Stimulated activated CD4-positive, alpha-beta T cell treated with anti-CD3 and anti-CD28 coated beads, Interleukin-1b, Interleukin-23, amount 100 ng/mL, for 24 hours (primary cell): ENCODE measurements at places on chromosomes 13 and 19.

- no peak for DNase-seq
Measured at GRCh38 chr19:19040417-19040816, 7.0 kb downstream of the ARMC6 start.

DNA sequence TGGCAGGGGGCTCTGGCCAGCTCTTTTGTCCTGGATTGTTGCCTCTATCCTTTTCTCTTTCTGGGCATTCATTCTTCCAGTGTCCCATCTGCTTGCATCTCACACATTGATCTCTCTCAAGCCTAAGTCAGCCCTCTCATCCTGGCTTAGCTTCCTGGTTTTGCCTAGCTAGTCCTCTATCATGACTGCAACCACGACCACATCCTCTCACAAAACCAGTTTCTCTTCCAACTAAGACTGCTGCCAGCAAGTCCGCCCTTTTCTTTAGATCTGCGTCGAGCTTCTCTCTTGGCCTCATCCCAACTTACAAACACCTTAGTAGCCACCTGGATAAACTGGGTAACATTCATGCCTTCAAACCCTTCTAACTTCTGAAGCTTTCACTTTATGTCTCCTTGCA lies 212.2 kb upstream of the HTR2A start:
- no peak for DNase-seq

DNA sequence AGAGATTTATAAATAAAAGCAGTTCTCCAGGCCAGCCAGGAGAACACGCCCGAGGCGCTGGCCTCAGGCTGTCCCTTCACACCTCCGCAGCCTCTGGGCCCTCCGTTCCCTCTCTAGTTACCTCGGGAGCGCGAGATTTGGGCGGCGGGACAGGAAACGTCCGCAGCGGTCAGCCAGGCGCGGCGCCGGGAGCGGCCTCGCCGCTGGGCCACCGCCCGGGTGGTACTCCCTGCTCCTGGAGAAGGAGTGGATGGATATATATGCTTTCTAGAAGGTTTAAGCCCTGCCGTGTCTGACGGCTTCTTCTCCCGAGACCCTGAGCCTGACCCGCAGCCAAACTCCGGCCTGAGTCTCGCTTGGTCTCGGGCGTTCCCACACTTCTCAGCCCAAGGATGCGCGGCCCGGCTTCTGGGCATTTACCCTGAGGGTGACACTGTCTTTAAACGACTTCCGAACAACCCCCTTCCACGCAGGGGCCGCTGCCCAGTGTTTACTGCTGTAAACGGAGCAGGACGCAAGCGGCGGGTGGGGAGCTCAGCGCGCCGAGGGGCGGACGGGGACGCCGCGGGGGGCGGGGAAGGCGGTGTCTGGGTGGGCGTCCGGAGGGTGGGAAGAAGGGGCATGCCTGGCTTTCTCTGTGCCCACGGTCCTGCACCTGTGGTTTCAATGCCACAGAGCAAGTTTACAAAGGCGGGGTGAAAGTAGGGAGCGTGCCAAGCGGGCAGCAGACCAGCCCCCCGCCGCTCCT lies 2.0 kb upstream of the ZIC2 start:
- no peak for DNase-seq

GRCh38 chr19:31312009-31312676 lies 37.1 kb downstream of the TSHZ3 start:
- DNase-seq: no peak

DNA sequence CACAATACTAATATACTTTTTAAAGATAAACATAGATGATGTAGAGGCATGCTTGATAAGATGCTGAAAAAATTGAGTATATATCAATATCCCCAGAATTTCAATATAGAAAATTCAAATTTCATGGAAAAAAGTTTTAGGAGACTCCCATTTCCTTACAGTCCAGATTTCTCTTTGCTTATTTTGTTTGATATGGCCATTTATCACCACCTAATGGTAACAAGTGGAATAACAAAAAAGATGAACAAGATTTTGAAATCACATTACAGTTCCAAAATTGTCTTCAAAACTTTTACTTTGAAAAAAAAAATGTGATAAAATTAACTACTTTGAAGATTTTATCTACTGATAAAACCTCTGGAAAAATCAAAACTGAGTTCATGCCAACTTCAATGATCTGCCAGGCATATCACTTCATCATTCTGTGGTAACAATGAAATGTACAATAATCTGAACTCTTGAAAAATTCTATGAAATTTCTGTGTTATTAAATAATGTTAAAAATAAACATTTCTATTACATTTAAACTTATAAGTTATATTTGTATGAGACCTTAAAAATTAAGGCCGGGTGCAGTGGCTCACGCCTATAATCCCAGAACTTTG lies 17.5 kb downstream of the MIPEP start:
- DNase-seq: no peak

GRCh38 chr13:41064493-41064892 lies 3.2 kb downstream of the WBP4 start:
- no peak for DNase-seq

DNA sequence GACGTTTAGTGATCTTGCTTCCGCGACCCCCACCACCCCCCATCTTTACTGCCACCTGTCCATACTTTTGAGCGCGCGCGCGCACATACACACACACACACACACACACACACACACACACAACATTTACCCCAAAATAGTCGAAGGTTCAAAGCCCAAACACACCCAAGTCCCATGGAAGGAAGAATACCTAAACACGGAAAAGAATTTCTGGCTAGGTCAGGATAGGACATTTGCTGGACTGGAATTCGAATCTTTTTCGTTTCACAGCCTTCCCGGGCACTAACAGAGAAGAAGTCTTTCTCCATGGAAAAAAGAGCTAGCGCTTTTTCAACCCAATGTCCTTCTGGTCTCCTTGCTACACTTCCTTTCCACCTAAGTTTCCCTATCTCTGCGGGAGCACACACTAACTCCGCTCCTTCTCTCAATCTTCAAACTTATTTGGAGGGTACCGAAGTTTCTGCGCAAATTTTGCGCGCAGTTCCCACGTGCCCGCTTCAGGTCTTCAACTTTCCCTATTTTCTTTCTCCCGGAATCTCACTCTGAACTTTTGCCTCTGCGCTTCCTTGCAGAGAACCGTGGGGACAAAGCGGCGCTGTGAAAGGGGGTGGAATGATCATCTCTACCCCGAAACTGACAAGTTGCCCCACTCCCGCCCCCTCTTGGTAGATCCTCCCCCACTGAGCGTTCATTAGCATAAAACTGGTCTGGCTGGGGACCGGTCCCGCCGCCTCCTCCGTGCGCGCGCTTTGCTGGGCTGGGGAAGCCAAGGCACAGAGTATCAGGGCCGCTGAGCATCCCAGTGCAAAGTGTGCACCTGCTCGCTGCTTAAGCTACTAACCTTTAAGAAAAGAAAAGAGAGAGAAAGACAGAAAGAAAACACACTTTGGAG lies 2.7 kb downstream of the DACH1 start:
- no peak for DNase-seq

GRCh38 chr19:3769494-3769893 lies 2.5 kb downstream of the RAX2 start:
- no peak for DNase-seq

GRCh38 chr13:44899967-44900366 lies 89.3 kb downstream of the NUFIP1 start:
- DNase-seq: no peak

DNA sequence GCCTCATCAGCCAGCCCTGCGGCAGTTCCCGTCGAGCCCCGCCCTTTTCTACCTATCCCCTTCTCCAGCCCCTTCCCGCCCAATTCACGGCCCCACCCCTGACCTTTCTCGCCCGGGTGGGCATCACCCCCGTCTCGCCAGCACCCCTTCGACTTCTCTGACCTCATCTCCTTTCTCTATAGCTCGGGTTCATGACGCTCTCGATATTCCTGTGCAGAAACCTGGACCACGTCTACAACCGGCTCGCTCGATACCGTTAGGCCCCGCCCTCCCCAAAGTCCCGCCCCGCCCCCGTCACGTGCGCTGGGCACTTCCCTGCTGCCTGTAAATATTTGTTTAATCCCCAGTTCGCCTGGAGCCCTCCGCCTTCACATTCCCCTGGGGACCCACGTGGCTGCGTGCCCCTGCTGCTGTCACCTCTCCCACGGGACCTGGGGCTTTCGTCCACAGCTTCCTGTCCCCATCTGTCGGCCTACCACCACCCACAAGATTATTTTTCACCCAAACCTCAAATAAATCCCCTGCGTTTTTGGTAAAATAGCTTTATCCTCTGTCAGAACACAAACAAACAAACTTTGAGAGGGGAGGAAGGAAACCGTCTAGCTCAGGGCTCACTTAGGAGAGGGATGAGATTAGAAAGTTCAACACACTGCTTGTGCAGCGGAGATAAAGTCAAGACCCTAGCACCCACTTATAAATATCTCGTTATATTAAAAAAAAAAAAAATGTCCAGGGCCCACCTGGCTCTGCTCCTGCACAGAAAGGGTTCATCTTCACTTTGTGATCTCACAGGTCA lies 5.1 kb downstream of the CD37 start:
- no peak for DNase-seq

DNA sequence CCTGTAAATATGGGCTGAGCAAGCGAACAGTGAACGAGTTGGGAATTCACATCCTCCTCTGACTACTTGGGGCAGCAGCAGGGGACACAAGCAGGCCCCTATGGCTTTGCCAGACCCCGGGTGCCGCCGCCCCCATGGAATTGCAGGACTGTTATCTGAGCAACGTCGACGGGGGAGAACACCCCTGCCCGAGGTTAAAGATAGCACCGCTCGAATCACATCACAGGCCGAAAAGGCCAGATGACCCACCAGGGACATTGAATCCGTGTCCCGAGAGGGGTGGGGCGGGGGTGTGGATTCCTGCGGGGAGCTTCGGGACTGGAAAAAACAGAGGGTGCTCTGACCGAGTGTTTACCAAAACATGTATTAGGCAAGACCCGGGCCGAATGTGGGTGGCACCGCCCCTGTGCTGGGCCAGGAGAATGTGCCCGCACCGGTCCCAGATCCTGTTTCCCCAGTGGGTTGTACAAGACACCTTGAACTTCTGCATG lies 9.1 kb downstream of the FEM1A start:
- DNase-seq: no peak

DNA sequence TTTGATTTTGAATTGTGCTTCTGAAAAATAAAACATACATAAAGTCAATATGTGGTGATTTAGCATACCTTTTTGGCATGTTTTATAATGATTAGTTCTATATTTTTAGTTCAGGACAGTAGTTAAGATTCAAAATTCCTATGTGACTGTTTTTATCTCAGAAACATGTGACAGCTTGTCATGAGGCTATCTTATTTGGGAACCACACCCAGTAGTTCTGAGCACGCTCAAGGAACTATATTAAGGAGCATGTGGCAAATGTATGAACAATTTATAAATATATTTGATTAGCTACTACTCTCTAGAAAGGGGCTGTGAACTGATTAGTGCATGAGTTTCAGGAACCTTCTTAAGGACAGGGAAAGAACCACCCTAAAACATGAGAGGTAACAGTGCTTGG lies 38.8 kb downstream of the FGF9 start:
- DNase-seq: no peak

DNA sequence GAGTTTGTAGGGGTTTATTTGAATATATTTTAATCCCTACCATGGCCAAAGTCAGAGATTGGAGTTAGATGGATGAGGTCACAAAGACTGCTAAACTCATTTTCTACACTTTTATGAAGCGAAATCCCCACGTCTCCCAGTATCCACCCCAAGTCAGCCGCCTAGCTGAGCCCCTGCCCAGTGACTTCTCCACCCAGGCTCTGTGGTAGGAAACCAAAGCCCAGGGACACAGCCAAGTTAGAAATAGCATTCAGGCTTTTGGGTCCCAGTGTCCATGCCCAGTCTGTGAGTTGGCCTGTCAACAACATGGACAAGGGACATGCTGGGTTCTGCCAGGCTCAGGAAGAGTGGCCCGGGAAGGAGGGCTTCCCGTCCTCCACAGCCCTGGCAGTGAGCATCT lies 474.0 kb downstream of the FOXO1 start:
- DNase-seq: no peak
